ENCODE measurements at places on chromosomes 4 and X.

DNA sequence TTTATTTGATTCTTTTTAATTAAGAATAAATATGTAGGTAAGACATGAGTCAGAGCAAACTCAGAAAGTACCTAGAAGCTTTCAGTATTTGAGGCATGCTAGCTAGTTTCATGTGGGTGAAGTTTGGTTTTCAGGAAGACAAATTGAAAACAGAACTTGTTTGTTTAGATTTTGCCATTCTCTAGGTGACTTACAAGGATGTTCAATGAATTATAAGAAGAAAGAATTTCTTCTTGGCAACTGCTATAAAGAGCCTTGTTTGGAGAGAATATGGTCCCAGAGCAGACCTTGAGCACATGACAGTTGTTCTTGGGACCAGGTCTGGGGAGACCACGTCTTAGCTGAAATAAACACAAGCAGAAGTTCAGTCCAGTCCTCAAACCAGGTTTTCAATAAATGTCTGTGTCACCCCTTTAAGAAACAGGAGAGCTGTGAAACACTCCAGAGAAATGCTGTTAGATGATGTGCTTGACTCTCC lies 38.0 kb upstream of the IL21 start:
- no peak for DNase-seq

DNA sequence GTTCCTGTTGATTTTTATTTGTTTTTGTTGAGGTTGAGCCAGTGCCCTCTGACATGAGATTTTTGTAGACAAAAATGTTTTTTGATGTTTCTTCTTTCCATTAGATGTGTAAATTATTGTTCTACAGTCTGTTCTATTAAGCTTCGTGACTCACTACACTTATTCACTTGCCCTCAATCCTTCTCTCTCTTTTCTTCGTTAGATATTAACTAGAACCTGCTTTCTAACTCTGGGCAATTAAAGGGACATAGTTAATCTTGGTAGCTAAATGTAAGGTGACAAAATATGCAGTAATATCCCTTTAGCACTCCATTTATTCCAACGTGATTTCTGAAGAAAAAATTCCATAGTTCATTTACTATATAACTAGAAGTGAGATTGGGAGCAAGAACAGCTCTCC lies 333.9 kb downstream of the PDHA2 start:
- DNase-seq = no peak

- no peak for DNase-seq
These were observed 20.7 kb downstream of the L1CAM start for GRCh38 chrX:153865321-153865580.

GRCh38 chr4:108149588-108150380 lies 18.9 kb downstream of the LEF1 start:
- no peak for DNase-seq

GRCh38 chr4:1723131-1723801 lies 1.9 kb downstream of the TACC3 start:
- no peak for DNase-seq

- no peak for DNase-seq
These were observed at the start of gene TRIML2 for GRCh38 chr4:188109157-188109755. TRIML2 (minus strand) TSS chr4:188109603; CDS start chr4:188105368, 4,235 bp downstream.

GRCh38 chr4:125702406-125702805 lies 387.7 kb downstream of the FAT4 start:
- no peak for DNase-seq

DNA sequence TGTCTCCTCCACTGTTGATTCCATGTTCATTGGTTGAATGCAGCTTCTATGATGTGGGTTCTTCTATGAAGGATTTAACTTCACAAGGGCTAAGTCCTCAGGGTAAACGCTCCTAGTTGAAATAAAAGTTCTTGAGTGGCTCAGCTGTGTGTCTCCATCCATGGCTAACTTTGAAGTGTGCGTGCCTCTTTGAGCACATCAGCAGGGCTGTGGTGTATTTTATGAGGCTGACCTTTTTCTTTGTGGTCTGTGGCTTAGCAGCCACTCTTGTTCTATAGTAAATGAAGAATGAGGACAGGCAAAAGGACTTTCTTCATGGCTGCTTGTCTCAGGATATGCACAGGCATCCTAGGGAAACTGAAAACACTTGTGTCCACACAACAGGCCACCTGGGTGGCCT lies 88.5 kb downstream of the KIT start:
- DNase-seq = no peak

DNA sequence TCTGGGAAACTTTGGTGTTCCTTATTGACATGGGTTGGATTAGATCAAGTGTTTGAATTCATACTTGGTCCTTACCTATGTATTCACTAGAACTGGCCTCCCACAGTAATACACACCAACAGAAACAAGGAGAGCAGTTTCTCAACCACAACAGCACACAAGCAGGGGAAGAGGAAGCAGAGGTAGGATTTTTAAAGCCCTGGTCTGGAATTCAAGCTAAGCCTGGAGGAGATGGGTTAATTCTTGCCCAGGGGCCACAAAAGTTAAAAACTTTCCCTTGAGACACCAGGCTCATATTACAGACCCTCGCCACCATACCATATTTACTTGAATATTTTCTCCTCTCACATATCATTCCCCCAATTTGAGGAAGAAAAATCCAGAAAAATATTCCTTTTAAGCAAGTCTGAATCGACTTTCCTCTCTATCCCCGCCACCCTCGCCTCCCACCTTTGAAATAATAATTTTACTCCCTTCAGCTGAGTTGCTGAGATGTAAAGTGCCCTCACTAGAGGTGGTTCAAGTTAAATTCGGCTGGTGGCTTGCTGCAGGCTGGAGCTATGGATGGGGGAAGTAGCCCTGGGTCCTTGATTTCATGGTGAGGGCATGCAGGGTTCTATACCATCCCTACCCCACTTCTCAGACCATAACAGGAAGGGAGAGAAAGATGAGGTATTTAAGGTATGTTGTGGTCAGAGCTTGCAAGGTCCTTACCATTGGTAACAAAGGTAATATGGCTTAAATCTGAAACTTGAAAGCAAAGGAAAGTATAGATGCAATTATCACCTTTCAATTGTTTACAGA lies 440.2 kb downstream of the INPP4B start:
- DNase-seq = peak; percentile 54

GRCh38 chr4:144174401-144175067 lies 34.0 kb upstream of the GYPA start:
- peak; percentile 1 for DNase-seq
